ENCODE measurements at places on chromosomes 2 and 18.

- no peak for DNase-seq
These were observed 264.3 kb upstream of the SLC39A10 start for GRCh38 chr2:195392446-195393336.

- DNase-seq, result no peak
These were observed 750.0 kb upstream of the ID2 start for GRCh38 chr2:7931808-7932207.

DNA sequence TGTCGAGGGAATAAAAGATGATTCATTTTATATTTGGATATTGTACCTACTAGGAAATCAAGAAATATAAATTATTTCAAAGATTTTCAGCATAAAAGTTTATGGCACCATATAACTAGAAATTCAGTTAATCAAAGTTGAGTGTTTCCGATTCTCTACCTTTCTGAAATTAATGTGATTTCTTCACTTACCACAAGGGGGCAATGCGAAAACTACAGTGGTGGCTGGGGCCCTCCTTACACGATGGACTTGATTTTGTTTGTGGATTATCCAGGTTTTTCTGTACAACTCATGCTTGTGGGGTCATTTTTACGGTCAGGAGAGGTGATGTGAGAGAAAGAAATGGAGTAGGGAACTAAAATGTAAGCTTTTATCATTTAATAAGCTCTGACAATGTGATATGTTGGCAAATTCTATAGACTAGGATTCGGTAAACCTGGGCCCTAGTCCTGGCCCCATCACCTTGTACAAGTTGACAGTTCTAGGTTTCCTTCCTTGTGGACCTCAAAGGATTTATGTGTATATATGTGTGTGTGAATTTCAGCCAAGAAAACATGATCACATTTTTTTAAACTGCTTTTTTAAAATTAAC is 47.6 kb downstream of the G6PC2 start:
- peak; percentile 15 for DNase-seq

- no peak for DNase-seq
These were observed 27.3 kb upstream of the MAL start for GRCh38 chr2:94997981-94998930.

- DNase-seq, result no peak
These were observed 111.7 kb downstream of the BABAM2 start for GRCh38 chr2:28002181-28002580.

GRCh38 chr2:10028407-10028987 is 14.9 kb upstream of the KLF11 start:
- DNase-seq, result no peak

DNA sequence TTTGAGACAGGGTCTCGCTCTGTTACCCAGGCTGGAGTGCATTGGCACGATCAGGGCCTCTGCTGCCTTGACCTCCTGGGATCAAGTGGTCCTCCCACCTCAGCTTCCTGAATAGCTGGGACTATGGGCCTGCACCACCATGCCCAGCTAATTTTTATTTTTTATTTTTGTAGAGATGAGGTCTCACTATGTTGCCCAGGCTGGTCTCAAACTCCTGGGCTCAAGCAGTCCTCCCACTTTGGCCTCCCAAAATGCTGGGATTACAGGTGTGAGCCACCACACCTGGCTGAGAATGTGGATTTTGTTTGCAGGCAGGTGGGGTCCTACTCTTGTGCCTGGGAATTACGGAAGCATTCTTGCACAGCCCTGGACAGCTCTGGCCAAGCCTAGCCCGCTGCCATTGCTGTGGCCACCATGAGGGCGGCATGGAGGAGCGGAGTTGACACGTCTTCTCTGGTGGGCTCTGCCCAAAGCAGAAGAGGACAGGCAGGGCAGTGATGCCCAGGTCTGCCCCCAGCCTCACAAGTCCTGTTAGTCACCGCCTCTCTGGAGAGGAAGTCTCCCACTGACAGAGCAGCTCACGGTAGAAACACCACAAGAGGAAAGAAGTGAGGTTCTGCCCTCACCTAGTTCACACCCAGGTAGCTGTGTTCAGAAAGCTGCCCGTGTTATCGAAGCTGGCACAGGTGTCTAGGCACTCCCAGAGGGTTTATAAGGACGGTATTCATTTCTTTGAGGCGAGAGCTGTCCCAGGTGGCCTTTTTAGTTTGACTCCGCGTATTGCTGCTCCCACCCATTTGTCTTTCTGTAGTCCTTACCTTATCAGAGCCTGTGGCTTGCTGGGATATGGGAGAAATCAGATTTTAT is 46.2 kb downstream of the ARMC9 start:
- DNase-seq, result no peak

GRCh38 chr2:169012812-169013627 is 18.1 kb downstream of the ABCB11 start:
- no peak for DNase-seq

DNA sequence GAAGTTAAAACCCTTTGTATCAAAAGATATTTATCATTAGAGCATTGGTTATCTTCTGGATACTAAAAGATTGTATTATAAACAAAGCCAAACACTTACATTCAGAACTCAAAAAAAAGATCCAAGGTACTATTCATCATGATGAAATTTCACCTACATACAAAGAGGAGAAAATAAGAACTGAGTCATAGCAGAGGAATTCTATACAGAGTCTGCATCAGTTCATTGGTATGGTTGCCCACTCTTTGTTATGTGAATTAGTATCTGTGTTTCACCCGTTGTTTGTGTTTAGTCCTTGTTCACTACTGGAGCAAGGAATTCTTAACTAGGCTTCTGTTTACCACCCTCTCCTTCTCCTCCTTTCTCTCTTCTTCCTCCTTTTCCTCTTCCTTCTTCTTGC is 157.9 kb downstream of the LNPK start:
- peak; percentile 47 for DNase-seq

DNA sequence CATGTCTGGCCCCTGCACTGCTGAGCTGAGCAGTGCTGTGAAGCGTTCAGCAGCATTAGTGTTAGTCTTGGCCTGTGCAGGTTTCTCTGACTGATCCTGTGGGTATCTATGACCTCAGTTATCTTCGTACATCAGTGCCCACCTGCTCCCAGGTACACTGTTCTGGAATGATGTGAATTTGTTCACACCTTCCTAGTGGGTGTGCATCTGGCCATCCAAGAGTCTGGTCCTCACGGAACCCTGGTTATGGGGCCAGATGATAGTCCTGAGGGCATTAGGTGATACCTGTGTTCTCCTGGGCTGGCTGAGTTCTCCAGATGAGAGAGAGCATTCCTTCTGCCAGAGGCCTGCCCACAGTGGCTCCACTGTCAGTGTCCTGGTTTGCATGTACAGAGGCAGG is 57.2 kb downstream of the INPP4A start:
- DNase-seq, result no peak

GRCh38 chr2:81647715-81648230 is 1343.2 kb upstream of the LRRTM1 start:
- no peak for DNase-seq

GRCh38 chr2:54632733-54633692 is 90.4 kb upstream of the EML6 start:
- no peak for DNase-seq

GRCh38 chr2:75142081-75142480 is 57.2 kb downstream of the TACR1 start:
- DNase-seq, result no peak

DNA sequence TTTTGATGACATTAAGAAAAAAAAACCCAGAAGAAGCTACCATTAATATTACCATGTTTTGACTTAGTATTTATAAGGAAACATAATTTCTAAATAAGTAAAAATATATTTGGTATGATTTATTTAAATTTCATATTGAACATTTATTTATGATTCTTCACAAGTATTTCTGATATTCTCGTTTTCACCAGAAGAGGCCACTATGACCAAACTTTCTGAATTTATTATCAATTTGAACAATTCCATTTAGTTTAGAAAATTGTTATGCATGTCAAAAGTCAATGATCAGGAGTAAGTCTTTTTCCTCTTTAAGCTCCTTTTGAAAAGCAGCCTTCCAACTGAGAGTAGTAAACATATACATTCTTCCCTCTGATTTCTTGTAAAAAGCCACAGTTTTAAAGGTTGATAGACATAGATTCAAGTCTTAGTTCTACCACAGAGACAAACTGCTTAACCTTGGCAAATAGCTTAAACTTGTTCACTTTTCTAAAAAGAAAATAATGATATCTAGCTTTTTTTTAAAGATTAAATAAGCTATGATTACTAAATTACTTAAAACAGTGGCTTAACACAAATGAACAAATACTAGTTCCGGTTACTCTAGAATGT is 329.9 kb downstream of the TRIB2 start:
- peak; percentile 16 for DNase-seq

DNA sequence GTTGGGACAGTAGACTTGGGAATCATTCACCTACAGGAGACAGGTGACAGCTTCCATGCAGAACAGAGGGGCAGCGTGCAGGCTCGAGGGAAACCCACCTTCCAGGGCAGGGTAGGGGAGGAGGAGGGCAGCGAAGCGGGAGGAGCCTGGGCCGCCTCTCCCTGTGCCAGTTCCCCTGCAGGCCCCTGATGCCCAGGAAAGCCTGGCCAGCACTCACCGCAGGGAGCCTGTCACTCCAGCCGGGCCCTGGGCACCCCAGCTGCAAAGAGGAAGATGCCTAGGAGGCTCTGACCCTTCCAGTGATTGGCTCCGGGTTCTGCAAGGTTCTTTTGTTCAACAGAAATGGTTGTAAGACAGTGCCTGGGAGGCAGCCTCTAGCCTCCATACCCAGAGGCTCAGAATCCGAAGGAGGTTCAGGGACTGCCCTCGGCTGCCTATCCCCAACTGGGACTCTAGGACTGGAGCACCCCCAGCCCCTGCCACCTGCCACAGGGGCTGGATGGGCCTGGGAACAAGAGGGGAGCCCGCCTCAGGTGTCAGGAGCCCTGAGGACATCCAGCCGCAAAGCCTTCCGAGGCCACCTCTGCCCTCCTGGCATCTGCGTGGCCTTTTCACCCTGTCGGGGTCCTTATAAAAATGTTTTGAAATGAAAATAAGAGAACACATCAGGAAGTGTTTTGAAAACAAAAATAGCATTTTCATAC is 103.2 kb downstream of the PTGR3 start:
- DNase-seq, result no peak

- DNase-seq, result peak; percentile 30
These were observed 20.7 kb upstream of the MREG start for GRCh38 chr2:216034065-216034464.

DNA sequence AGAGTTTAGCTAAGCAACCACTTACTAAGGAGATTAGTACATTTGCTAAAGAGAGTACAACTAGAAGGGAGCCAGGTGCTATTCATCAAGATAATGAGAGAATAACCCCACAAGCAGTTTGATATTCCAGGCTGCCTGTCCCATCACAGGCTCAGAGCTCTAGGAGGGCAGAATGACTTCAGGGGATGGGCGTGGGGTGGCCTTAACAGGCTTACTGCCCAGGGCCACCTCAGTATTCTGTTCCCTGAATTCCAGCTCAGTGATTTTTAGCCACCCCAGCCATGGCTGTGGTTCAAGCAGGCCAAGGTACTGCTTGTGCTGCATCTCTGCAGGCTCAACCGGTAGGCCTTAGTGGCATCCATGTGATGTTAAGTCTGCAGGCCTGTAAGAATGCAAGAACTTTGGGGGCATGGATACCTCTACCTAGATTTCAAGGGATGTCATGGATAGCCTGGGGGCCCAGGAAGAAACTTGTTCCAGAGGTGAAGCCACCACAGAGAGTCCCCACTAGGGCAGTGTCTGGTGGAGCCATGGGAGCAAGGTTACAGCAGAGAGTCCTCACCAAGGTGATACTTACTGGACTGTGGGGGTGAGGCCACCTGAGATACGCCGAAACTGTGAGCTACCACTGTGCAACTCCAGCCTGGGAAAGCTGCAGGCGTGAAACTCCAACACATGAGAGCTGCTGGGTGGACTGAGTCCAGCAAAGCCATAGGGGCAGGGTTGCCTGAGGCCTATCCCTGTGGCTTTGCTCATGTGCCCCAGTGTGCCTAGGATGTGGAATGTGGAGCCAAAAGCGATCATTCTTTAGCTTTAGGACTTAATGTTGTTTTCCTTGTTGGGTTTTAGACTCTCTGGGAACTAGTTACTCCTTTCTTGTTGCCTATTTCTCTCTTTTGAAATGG is 107.7 kb downstream of the EHBP1 start:
- no peak for DNase-seq

DNA sequence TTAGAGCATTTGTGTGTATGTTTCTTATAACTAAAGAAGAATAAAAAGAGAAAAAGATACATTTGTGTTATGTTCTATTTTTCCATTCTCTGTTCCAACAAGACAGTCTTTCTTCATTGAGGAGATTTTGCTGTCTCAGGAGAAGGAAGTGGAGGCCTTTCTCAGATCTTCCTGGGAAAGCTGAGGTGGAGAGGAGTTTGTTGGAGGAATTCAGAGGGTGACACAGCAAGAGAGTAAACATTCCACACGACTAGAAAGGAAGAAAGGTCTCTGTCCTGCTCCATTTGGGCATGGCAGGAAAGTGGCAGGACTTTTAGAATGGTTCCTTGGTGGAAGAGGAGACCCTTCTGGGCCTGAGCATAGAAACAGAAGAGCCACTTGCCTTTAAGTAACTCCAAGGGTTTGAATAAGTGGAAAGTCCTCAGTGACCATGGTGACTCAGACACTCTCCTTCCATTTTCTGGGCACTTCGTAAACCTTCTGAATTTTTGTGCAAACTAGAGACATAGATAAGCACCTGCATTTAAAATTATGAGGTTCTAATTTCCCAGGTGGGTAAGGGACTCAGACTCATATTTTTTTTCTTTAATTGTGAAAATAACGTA is 52.3 kb upstream of the COL5A2 start:
- DNase-seq, result no peak

DNA sequence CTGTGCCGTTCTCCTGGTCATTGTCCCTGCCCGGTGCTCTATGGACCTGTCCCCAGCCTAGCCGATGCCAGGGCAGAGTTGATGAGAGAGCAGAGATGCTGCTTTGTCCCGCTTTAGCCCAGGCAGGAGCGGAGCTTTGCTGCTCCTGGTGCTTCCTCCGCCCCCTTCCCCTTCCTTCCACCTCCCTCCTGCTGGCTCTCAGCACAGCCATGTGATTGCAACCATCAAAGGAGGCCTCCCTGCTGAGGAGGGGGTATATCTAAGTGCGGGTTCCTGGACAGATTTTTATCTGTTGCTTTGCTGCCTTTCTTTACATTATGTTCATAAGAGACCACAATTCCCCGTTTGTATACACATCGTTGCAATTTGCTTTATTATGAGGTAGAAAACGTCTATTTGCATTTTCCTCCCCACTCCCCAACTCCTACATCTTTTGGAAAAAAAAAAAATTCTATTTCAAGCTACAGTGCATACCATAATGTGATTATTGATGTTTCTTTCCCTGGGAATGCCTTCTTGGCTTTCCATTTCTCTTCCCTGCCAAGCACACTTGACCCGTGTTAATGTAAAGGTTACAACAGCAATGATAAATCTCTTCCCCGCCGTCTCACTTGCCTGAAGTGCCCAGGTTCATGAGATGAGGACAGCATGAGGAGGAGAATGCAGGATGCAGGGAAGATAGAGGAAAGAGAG is 25.4 kb downstream of the ALPK2 start:
- DNase-seq, result no peak
